ENCODE measurements at places on chromosomes 4 and X.

DNA sequence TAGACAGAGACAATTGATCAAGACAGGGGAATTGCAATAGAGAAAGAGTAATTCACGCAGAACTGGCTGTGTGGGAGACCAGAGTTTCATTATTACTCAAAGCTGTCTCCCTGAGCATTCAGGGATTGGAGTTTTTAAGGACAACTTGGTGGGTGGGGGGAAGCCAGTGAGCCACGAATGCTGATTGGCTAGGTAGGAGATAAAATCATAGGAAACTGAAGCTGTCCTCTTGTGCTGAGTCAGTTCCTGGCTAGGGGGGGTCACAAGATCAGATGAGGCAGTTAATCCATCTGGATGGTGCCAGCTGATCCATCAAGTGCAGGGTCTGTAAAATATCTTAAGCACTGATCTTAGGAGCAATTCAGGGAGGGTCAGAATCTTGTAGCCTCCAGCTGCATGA, 358.6 kb downstream of the GPM6A start:
- DNase-seq, result no peak

DNA sequence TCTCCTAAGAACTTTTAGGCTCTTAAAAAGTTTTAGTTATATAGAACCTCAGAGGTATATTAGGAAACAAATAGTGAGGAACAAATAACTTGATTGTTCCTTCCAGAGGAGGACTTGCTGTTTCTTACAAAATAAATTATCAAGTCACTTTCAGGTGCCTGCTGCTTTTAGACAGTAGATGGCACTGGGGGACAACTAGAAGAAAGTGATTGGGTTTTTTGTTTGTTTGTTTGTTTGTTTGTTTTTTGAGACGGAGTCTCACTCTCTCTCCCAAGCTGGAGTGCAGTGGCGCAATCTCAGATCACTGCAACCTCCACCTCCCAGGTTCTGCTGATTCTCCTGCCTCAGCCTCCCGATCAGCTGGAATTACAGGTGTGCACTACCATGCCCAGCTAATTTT, 35.4 kb upstream of the CDKL5 start:
- no peak for DNase-seq

DNA sequence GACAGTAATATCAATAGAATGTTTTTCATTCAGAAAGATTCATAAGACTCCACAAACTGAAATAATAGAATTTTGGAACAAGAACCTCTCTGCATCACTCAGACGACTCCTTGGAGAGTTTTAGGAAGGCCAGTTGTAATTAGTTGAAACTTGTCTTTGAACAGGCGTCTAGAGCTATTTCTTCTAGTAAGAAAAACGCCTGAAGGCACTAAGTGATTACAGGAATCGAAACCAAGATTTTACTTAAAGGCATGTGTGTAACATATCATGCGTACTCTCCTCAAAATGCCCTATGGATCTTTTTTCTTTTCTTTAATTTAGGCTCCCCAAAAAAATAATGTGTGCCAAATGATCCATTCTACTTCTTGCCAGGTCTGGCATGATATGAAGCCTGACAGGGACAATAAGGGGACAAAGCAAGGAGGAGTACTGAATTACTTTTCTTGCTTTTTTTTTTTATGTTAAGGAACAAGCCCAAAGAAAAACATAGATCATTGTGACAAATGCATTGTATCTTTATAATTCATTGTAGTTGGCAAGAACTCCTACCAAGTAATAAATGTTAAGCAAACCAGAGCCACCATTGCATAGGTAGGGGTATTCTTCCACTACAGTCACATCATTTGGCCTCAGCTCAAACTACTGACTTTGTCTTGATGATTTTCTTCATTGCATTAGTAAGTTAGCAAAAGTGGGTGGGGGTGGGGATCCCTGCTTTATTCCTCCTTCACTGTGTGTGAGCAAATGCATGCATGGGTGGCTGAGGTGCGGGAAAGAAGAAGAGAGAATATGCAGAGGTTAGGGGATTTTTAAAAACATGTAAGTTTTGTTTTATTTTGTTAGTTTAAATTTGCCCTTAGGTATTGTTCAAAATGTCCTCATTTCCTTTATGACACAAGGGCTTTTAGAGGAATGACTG, 79.9 kb upstream of the ATOH1 start:
- no peak for DNase-seq

DNA sequence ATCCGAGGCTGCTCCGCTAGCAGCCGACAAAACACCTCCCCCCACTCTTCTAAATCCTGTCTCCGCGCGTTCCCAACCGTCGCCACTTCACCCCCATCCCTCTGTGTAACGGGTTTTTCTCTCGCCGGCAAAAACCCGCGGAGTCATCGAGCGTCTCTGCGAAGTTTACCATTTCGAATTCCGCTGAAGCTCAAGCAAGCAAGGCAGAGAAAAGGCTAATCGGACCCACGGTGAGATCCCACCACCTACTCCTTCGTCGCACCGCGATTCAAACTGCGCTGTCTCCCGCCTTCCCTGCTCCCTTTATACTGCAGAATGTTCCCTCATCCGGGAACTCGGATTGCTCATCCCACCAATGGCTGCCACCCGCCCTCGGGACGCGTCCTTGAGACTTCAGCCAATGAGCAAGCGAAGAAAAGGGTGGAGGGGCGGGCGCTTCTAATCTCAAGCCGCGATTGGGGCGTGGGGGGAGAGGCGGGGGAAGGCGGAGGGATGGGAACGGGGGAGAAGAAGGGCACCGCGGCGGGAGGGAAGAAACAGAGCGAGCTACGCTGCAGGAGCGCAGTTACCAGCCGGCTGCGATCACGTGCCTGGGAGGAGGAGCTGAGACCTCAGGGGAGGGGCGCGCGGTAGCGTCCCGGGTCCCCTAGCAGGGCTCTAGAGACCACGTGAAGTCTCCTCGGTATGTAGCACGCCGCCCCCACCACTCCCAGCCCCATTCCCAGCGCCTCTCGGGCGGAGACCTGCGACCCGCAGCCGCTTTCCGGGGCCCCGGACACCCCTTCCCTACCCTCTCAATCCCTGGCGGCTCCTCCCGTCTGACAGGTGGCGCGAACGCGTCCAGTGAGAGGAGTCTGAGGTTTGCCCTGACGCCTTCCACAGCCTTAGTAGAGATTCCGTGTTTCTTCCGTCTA, at the start of gene H2AZ1:
Gene H2AZ1, minus strand, starts transcription at position 277 of the 914 bp plus-strand sequence. Its CDS starts 105 bp downstream, at position 172.
- peak; percentile 92 for DNase-seq

GRCh38 chr4:84957514-84958420, 8.7 kb downstream of the WDFY3 start:
- DNase-seq, result no peak

GRCh38 chr4:152500800-152501434, 35.0 kb downstream of the FBXW7 start:
- no peak for DNase-seq

DNA sequence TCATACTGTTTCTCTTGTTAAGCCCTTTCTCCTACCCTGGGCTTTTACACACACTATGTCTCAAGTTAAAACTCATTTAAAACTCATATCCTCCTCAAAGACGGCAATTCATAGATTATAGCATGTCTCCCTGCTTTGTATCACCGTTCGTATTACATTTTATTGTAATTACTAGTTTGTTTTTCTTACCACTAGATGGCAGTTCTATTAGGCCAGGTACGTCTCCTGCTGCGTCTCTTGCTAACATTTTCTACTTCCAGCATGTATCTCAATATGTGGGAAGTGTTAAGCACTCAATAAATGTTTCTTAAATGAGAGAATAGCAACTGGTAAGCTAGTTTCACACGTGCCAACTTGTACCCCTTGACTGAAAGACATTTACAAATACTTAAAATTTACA, 450.3 kb upstream of the PCDH7 start:
- DNase-seq, result no peak

DNA sequence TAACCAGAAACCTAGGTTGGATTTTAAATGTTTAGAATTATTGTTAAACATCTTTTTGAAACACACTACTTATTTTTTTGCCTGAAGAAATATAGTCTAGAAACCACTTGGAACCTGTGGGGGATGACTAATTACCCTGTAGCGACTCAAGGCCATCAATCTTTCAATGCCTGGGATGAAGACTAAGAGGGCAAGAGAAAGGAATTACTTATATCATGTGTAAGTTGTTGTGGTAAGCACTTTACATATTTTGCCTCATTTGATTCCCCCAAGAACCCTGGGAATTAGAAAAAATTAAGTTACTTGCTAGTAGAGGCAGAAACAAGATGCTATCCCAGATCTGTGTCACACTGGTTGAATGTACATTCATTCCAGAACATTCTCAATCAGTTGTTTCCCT, 170.9 kb upstream of the GRIA3 start:
- no peak for DNase-seq

GRCh38 chrX:47590984-47591383, 8.7 kb downstream of the TIMP1 start:
- no peak for DNase-seq

DNA sequence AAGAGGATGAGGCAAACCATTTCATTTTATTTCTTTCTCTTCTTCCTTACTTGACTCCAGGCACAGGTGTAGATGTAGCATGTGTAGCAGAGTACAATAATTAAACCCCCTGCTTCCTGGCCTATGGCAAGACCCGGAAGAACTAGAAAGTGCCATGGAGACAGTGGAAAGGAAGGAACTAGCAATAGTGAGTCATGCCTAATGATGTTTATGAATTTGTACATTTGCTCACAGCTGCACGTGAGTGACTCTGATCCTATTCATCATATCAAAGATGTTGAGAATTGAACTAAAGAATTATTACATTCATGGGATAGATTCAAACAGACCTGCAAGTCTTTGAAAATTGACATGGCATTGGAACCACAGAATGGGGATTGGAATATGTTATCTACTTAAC, 2233.9 kb upstream of the TENM3 start:
- no peak for DNase-seq

DNA sequence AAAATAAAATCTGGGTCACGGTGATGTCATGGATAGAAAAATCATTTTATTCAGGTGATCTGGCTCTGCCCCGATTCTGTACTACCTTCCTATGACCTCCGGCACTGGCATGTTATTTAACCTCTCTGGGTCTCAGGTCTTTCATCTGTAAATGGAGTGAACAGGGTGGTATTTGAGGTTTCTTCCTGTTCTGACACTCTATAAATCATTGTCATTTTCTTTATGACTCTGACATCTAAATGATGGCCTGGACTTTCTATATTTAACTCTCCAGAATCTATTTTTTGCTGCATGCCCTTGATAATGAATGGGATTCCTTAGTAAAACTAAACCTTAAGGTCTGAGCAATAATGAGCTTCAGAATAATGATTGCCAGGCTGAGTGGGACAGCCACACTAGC, 422.0 kb upstream of the CNKSR2 start:
- no peak for DNase-seq

GRCh38 chrX:69216911-69217310, 51.7 kb upstream of the PJA1 start:
- no peak for DNase-seq

DNA sequence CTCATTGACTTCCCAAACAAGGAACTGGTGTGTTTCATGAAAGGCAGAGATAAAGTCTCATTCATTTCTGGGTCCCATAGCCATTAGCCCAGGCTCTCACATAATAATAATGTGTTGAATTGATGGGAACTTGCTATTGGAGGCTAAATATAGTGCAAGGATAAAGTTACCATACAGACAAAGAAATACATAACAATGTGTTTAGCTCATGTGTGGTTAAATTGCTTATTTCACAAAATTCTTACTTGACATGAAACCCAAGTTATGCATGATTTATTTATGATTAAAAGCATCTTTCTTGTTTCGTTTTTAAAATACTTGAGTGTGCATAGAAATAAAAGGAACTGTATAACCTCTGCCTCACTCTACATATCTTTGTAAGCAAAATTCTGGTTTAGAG, 37.3 kb upstream of the LPAR4 start:
- DNase-seq, result no peak

GRCh38 chrX:154737136-154737535, 13.7 kb downstream of the GAB3 start:
- no peak for DNase-seq

- DNase-seq, result no peak
Observed at GRCh38 chr4:110532901-110533589, 57.1 kb downstream of the ENPEP start.

- DNase-seq, result no peak
Observed at GRCh38 chr4:184293552-184293951, 75.9 kb upstream of the ENPP6 start.

DNA sequence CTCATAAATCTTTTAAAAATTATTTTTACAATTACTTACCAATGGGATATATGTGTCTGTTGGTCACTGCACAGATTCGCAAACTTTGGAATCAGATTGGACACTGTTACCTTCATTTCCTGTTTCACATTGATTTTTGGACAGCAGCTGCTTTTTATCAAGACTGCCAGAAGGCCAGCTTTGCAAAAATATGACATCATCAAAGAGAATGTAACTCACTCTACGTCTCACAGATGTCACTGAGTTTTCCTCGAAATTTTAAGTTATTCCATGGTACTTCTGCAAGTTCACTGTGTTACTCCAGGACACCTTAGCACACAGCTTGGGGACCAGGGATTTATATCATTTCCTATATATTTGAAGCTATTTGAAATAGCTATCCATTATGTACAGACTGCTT, 31.8 kb upstream of the MAGEB2 start:
- no peak for DNase-seq

- no peak for DNase-seq
Observed at GRCh38 chr4:150573534-150573933, 8.4 kb upstream of the MAB21L2 start.

DNA sequence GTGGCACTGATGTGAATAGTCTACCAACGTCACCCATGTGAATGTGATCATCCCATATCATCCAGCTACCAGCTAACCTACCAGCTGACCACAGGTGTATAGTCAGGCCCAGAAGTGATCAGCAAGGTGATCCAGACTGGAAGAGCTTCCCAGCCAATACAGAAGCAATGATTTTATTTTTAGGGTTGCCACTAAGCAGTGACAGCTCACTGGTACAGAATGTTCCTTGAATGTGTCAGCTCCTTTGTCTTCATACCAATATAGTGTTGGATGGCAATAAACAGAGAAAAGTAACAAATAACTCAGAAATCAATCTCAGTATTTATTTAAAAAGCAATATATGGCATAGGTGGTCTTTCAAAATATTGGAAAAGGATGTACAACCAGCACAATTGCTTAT, 361.8 kb upstream of the CPEB2 start:
- no peak for DNase-seq

DNA sequence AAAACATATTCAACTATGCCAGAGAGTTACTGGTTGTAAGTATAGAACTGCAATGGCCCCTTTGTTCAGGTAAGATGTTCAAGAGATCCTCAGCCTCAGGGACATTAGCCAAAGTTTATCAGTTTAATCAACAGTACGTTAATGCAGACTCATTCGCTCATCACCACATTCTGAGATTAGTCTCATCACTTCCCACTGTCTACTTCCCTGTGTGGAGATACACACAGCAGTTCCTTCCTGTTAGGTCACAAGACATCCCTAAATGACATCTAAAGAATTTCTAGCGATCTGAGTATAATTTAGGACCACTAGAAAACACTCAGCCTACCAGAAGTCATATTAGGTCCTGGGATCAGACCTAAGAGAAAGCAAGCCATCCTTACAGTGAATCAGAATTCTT, 10.4 kb downstream of the SLC10A7 start:
- no peak for DNase-seq

- no peak for DNase-seq
Observed at GRCh38 chr4:140156529-140157171, 2.7 kb upstream of the MAML3 start.

- no peak for DNase-seq
Observed at GRCh38 chrX:39519030-39519488, 578.7 kb downstream of the BCOR start.
